Panc1 (cell line): ENCODE measurements at places on chromosomes 2 and 18.

DNA sequence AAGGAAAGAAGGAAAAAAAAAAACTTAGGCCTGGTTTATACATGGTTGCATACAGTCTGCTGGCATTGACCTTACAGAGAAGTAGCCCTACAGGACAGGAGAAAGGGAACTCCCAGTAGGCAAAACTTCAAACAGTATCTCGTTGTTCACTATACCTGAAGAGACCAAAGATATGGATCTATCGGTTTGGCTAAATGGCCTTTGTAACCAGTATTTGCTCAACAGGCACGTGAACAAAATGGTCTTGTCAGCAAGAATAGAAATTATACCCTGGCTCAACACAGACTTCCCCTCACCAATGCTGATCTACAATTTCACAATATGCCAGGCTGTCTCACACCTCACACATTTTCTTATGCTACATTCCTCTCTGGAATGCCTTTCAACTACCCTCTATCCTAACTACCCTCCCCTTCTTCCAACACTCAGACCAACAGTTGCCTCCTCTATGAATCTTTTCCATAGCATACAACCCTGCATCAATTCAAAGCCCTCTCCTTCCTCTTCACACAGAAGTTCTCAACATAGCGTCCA, 13.7 kb downstream of the HYCC2 start:
- H3K36me3 ChIP-seq: no peaks in the 10 kb centered on the region
- H3K4me3 ChIP-seq: no peak overlapping the region
- no peak overlapping the region for H3K27ac ChIP-seq
- no peaks in the 10 kb centered on the region for H3K4me1 ChIP-seq
- H3K27me3 ChIP-seq: no peaks in the 10 kb centered on the region
- DNase-seq: no peak

GRCh38 chr2:205865905-205866441, 183.7 kb downstream of the NRP2 start:
- no peaks in the 10 kb centered on the region for H3K36me3 ChIP-seq
- H3K27me3 ChIP-seq: peaks cover 4% of the 10 kb centered on the region
- no peak for DNase-seq
- no peak overlapping the region for H3K4me3 ChIP-seq

- no peak for DNase-seq
- no peak overlapping the region for H3K4me3 ChIP-seq
- H3K27ac ChIP-seq: no peak overlapping the region
- no peaks in the 10 kb centered on the region for H3K36me3 ChIP-seq
- no peaks in the 10 kb centered on the region for H3K27me3 ChIP-seq
- H3K4me1 ChIP-seq: no peaks in the 10 kb centered on the region; the same call in 1 of the 2 replicates
Observed at GRCh38 chr2:120437604-120438000, 91.7 kb downstream of the INHBB start.

DNA sequence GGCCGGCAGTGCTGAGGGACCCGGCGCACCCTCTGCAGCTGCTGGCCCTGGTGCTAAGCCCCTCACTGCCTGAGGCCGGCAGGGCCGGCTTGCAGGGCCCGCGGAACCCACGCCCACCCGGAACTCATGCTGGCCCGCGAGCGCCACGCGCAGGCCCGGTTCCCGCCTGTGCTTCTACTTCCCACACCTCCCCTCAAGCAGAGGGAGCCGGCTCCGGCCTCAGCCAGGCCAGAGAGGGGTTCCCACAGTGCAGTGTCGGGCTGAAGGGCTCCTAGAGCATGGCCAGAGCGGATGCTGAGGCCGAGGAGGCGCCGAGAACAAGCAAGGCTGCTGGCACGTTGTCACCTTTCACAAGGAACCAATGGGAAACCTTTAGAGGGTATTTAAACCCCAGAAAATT, 36.8 kb upstream of the ZNF532 start:
- no peak for DNase-seq
- H3K36me3 ChIP-seq: no peaks in the 10 kb centered on the region
- H3K27ac ChIP-seq: no peak overlapping the region
- no peaks in the 10 kb centered on the region for H3K4me1 ChIP-seq
- H3K27me3 ChIP-seq: no peaks in the 10 kb centered on the region
- no peak overlapping the region for H3K4me3 ChIP-seq

GRCh38 chr2:74512744-74513604, 1.3 kb upstream of the TLX2 start:
- peaks cover under 1% of the 10 kb centered on the region; the same call in 1 of the 2 replicates for H3K36me3 ChIP-seq
- no peak for DNase-seq
- H3K4me3 ChIP-seq: peak overlapping the region; percentile 37; the same call in 1 of the 2 replicates
- peaks cover 4% of the 10 kb centered on the region for H3K4me1 ChIP-seq
- no peaks in the 10 kb centered on the region for H3K27me3 ChIP-seq

DNA sequence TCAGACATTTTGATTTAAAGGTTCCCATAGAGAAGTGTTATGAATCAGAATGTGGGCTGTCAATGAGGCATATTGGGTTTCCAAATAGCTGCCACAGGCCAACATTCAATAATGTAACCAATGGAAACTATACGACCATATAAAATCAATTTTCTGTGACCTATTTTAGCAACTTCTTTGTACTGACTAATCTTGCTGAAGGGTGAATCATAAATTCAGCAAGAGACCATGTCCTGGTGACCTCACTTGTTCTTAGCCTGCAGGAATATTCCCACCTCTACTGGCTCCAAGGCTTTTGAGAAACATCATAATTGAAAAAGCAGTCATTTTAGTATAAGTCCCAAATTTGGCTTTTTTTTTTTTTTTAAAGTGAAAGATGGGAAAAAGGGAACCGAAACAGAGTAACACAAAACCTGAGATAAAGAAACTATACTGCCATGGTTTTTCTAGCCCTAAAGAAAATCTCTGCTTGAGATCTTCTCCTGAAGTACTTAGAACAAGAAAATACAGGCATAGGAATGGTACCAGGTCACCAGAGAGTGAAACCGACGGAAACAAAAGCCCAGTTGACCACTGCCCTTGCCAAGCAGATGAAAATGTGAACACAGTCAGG, 32.1 kb downstream of the PLEKHM3 start:
- no peak overlapping the region for H3K27ac ChIP-seq
- no peaks in the 10 kb centered on the region; the same call in 1 of the 2 replicates for H3K27me3 ChIP-seq
- no peaks in the 10 kb centered on the region for H3K4me1 ChIP-seq
- no peak for DNase-seq

DNA sequence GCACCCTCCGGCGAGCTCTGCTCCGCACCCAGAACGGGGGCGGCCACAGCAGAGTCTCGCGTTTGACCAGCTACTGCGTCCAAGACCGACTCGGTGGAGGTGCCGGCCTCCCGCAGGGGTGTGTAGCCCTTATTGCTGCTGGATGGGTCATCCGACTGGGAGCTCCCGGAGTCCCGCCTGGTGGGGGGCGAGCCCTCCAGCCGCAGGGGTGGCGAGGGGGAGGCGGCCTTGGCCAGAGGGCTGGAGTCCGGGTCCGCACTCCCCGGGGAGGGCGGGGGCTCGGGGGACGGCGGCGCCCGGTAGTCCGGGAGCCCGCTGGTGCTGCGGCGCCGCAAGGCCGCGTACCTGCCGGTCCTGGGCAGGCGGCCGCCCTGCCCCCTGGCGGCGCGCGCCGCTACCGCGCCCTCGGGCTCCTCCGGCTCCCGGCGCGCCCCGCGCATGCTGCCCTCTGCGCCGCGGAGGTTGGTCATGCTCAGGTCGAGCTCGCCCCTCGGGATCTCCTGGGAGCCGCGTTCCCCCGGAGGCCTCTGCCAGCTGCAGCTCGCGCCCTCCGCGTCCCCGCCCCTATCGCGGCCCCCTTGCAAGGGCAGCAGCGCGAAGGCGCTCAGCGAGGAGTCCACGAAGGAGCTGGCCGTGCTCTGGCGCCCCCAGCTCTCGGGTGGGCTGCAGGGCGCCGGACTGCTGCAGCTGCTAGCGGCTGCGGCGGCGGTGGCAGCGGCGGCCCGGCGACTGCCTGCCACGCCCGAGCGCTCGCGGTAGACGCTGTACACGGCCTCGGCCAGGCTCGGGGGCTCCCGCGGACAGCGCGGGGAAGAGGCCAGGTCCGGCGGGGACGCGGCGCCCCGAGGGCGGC, 4.8 kb downstream of the TMEM200C start:
- peak overlapping the region; percentile 31 for H3K4me3 ChIP-seq
- no peak for DNase-seq
- no peaks in the 10 kb centered on the region for H3K4me1 ChIP-seq
- H3K36me3 ChIP-seq: no peaks in the 10 kb centered on the region

DNA sequence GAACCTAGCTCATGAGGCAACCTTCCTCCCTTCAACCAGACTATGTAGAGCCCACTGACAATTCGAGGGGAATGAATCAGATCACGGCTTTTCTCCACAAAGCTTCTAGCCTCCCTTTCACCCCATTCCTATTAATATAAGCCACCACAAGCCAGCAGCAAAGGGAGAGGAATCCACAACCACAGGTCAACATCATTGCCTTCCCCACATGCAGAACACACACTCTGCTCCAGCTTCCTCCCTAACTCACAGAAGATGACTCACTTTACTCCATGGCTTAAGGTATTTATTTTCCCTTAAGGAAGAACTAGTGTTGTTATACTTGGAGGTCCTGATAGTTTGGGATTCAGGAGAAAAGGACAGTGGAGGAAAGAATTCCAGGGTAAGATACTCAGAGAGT, 272.2 kb downstream of the C1D start:
- no peak for DNase-seq
- H3K4me3 ChIP-seq: no peak overlapping the region
- H3K36me3 ChIP-seq: no peaks in the 10 kb centered on the region
- H3K27ac ChIP-seq: no peak overlapping the region

DNA sequence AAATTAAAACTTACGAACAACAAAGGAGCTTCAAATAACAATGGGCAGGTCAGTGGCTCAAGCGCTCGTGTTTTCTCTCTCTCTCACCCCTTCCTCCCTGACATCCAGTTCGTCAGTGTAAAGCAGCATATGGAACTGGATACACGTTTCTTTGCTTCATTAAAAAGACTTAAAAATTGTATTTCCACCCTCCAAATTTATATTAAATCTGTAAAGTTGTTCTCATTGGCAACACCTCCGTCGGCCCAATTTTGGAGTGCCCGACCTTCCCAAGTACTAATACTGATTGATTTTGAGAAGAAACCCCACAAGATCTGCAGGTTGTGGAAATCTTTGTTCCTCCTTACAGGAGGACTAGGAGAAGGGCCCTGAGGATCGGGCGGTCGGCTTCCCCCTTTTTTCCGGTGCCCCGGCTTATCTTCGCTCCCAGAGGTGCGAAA, 2.2 kb downstream of the TBR1 start:
- H3K4me3 ChIP-seq: peak overlapping the region; percentile 28
- no peak overlapping the region for H3K27ac ChIP-seq
- H3K36me3 ChIP-seq: no peaks in the 10 kb centered on the region
- peaks cover 29% of the 10 kb centered on the region for H3K27me3 ChIP-seq
- DNase-seq: no peak
